Hepatic stellate cell (primary cell): ENCODE measurements at places on chromosomes 3 and 15.

DNA sequence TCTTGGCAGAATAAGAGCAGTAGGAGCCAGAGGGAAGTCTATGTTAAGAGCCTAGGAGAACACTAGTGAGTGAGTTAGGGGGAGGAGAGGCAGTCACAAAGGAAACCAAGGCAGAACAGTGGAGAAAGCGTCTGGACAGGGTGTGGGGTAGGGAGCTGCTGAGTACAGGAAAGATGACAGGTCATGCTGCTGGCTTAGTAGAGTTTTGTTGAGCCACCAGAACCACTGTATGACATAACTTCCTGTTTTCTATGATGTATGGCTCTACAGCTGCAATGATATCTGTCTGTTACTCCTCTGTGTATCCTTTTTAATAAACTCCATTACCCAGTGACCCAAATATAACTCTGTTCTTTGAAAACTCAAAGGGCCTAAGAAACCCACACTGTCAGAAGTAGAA, 10.6 kb upstream of the STT3B start:
- no peak for DNase-seq

DNA sequence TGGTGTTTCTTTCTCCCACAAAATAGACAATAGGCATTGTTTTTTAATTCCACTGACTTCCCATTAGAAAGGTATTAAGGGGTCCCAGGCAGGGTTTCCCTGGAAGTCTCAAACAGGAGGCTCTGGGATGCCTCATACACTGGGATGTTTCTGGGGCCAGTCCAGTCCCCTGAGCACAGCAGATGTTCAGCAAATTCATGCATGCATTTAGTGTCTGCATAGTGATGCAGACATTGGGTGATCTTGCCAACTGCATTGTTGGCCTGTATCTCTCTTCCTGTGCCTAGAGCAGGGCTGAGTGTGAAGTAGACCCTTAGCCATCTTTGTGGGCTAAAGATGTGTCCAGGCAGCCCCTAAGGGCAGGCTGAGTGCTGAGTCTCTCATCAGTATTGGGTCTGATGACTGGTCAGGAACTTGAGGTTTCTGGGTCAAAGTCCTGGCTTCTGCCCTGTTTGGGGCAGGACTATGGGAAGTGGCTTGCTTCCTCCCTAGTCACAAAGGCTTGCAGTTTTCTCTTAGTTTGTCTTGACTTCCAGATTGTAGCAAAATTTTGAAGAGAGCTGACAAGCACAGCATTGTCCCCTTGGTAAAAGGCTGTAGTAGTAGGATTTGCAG, 56.5 kb downstream of the BSN start:
- no peak for DNase-seq

- no peak for DNase-seq
Observed at GRCh38 chr15:51243774-51244173, 94.6 kb downstream of the CYP19A1 start.

DNA sequence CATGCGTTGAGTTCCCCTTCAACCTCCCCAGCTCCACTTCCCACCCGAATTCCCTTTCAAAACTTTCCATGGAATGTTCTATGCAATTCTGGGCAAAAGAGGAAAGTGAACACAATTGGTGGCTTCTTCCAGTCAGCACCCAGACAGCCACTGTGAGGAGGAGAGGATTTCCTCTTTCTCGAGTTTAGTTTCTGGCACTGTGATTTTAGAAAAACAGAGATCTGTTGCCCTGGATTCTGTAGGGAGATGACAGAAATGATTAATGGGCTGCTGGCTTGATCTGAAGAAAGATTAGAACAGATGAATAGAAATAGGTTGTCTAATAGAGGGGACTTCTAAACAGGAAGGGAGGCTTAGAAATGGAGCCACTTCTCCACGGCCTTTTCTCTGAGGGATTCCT, 172.0 kb downstream of the MCTP2 start:
- DNase-seq: no peak
